Myometrial cell (primary cell): ENCODE measurements at places on chromosomes 4 and X. TPM values are rescaled to one million over a fixed set of nuclear protein-coding genes. Genes with fewer than 3 reads are reported as not detected.

PCYT1B gene
- under 0.01 and 0.18 TPM in 2 replicates for total RNA-seq

MGARP gene
- 15.4 and 17.6 TPM in 2 replicates for total RNA-seq

CT47A1 gene
- total RNA-seq = not detected in 2 replicates

DGKK gene
- not detected in 2 replicates for total RNA-seq

OTOP1 gene
- not detected in 2 replicates for total RNA-seq
